ENCODE measurements at places on chromosomes 13 and 19.

GRCh38 chr13:46541210-46541609 lies 11.8 kb upstream of the LRCH1 start:
- no peak for DNase-seq

DNA sequence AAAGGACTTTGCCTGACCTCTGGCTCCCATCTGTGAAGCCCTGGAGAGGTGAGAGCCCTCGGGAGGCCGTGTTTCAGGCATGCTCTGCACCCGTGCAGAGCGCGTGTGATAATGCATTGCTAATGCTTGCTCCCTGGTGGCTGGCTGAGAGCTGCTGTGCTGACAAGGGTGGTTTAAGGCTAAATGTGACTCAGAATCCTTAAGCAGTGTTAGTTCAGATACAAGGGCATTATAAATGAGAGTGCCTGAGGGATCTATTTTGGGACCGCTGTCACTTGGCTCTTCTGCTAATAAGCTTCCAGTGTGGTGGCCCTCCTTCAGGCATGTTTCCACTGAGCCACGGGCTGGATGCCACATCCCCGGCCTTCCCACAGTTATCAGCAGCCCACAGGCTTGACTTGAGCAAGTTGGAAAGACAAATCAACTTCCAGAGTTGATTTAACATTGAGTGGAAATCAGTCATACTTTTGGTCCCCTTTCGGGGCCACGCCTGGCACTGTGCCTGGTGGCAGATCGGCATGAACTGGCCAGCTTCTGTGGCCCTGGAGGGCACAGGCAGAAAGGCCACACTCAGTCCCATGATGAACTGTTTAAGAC lies 17.0 kb downstream of the ALOX5AP start:
- DNase-seq: no peak

GRCh38 chr13:74560325-74560724 lies 426.1 kb upstream of the KLF12 start:
- DNase-seq: no peak

DNA sequence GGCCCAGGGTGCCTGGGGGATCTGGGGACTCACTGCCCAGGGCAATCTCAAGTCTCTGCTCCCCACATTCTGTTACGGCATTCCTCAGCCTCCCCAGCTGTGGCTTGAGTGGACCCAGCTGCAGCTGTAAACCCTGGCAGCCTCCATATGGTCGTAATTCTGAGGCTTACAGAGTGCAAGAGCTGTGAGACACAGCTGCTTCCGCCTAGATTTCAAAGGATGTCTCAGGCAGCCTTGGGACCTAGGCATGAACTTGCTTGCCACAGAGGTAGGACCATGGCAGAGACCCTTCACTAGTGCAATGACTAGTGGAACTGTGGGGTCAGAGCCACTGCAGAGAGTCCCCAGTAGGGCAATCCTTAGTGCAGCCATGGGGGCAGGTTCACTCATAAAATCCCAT lies 297.5 kb downstream of the ENOX1 start:
- no peak for DNase-seq

DNA sequence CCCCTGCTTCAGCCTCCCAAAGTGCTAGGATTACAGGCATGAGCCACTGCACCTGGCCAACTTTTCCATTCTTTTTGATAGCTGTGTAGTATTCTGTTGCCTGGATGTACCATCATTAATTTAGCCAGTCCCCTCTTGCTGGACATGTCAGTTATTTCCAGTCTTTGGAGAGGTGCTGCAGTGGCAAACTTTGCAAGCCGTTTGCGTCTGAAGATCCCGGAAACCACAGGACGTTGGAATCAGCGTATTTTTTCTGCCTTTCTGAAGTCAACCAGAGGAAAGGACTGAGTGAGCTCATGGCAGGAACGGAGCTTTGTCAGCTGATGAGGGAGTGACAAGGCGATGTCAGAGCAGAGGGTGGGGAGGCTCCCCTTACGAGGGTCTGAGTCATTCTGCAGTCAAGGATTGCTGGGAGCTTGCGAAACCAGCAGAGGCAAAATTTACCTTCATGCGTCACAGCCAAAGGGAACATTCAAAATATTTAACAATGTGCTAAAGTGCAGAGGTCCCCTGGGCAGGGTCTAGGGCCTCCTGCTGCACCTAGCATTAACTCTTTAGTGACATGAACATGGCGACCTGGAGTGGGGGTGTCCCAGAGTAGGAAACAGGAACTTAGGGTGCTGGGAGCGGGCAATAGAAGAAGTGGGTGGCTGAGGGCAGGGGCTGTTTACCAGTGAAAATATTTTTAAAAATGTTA lies 5.6 kb downstream of the C5AR1 start:
- DNase-seq: no peak

Data from activated CD4-positive, CD25-positive, alpha-beta regulatory T cell (primary cell).